Islet precursor cell (in vitro differentiated cells): ENCODE measurements at places on chromosomes 7 and 10.

GRCh38 chr10:87991946-87992345 is 128.5 kb downstream of the PTEN start:
- DNase-seq: no peak

DNA sequence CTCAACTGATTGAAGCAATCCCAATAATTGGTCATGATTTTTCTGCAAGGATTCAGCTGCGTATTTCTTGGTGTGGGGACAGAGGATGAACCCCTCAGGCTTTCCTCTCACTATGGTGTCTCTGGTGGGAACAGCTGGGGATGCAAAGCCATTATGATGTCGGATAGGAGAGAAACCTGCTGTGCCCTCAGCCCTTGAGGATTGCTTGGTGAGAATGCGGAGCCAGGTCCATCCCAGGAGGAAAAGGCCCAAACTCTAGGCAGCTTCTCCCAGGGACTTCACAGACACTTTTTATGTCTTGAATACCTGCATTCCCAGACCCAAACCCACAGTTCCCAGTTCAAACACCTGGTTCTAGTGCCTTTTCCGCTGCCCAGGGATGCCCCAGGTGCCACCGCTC is 302.0 kb downstream of the WDR37 start:
- DNase-seq: no peak

GRCh38 chr10:60521974-60522405 is 132.3 kb upstream of the ANK3 start:
- peak; percentile 65 for DNase-seq

DNA sequence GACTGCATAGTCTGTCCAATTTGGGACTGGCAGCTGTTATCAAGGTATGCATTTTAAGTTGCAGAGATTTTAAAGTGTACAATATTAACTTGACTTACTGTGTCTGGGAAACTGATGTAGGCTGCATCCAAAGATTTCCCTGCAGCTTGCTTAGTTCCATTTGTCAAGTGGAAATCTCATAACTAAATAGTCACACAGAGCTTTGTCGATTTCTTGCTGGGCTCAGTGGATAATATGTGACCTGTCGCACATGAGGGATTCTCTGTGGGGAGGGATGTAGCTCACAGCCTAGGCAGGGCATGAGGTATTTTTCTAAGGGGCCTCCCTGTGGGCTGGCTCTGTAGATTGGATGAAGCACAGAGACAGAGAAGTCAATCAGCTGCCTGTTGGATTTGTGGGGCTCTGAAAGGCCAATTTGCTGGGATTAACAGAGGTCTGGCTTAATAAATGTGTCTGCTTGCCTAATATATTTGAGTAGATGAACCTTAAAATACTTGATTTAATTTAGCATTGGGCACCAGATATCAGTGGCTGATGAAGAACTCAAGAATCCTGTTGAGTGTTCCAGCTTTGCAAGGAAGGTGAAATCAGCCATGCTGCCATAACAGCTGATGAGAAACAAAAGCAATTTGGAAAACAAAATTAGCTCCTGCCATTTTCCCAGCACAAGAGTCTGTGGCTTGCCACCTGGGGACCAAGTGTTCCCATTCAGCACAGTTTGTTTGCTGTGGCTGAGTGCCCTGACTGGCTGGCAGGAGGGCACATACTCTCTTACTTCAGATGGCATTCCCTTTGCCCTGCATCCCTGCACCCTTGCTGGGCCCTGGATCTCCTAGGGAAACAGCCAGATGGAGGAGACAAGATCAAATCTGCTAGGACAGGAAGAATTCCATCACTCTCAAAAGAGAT is 598.5 kb downstream of the SORCS3 start:
- DNase-seq: no peak

DNA sequence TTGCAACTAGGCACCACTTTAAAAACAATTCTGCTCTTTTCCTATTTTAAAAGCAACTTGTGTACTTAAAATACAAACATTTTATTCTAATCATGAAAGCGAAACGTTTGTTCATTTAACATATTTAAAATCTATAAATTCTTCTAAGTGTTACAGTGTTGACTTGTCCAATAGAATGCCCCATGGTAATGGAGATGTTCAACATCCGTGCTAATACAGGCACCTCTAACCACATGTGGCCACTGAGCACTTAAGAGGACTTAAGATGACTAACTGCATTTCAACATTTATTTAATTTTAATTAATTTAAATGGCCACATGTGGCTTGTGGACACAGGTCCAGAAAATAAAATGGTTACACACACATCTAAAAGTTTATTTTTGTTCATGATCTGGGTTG is 115.1 kb downstream of the TPK1 start:
- no peak for DNase-seq

DNA sequence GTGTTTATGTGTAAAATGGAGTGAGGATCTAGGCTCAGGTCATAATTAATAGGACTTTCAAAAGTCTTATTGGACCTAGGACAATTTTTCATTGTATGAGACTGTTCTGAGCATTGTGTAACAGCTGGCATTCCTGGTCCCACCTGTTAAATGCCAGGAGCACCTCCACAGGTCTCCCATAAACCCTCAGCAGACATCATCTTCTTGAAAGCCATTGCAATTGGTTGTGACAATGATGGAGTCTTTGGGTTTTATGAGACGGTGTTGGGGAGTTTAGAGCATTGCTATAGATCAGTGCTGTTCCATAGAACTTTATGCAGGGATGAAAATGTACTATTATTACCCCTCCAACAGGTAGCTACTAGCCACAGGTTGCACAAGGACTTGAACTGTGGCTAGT is 108.9 kb downstream of the ORC5 start:
- DNase-seq: no peak

GRCh38 chr10:75696536-75696935 is 265.1 kb downstream of the LRMDA start:
- no peak for DNase-seq

GRCh38 chr10:73432646-73433537 is 469 bp downstream of the MSS51 start:
- peak; percentile 68 for DNase-seq

GRCh38 chr10:71613261-71613777 is 106.3 kb downstream of the C10orf105 start:
- no peak for DNase-seq

- DNase-seq: peak; percentile 52
Measured at GRCh38 chr10:1559311-1559710, 178.0 kb downstream of the ADARB2 start.

DNA sequence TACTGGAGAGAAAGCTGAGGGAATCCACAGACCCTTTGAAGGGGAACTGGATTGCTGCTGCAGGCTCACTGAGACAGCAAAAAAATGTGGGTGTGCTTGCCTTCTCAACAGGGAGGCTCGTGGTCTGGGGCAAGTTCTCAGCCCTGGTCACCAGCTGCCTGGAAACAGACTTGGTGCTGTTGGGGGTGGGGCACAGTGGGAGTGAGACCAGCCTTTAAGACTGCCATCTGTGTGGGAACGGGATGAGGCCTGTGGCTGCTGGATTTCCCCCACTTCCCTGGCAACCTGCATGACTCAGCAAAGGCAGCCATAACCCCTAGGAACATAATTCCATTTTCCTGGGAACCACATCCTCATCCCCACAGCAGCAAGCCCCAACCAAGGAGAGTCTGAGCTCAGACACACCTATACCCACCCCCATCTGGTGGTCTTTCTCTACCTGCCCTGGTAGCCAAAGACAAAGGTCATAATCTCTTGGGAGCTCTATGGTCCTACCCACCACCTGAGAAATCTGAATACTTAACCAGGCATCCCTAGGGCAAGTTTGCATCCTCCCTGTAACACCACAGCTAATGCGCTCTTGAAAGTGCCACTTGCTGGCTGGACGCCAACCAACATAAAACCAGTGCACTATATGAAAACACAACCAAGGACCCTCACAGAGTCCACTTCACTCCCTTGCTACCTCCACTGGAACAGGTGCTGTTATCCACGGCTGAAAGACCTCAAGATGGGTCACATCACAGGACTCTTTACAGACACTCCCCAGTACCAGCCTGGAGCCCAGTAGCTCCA is 45.0 kb upstream of the TFEC start:
- peak; percentile 56 for DNase-seq

- no peak for DNase-seq
Measured at GRCh38 chr7:92706563-92706962, 116.4 kb upstream of the FAM133B start.

- peak; percentile 22 for DNase-seq
Measured at GRCh38 chr10:92436611-92437010, 137.3 kb downstream of the IDE start.

DNA sequence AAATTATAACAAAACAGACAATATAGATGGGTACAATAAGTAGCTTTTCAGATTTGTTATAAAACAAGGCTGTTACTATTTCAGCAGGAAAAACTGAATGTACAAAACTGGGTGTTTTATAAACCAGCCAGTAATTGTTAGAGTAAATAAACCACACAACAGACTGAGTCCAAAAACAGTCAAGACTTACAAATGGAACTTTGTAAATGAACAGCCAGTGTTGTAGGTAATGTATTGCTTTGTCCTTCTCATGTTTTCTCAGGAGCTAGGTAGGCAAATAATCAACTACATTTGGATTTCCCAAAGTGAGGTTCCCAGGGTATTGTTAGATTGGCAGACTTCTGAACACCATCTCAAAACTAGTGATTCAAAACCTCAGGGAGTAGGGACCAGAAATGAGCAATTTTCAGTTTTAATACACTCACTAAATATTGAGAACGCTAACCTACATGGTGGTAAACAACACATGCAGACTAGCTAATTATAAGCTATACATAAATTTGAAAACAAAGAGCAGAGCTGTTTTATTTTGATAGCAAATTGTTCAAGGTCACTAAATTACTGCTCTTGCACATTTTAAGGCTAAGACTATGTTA is 36.2 kb downstream of the HERPUD2 start:
- DNase-seq: no peak

DNA sequence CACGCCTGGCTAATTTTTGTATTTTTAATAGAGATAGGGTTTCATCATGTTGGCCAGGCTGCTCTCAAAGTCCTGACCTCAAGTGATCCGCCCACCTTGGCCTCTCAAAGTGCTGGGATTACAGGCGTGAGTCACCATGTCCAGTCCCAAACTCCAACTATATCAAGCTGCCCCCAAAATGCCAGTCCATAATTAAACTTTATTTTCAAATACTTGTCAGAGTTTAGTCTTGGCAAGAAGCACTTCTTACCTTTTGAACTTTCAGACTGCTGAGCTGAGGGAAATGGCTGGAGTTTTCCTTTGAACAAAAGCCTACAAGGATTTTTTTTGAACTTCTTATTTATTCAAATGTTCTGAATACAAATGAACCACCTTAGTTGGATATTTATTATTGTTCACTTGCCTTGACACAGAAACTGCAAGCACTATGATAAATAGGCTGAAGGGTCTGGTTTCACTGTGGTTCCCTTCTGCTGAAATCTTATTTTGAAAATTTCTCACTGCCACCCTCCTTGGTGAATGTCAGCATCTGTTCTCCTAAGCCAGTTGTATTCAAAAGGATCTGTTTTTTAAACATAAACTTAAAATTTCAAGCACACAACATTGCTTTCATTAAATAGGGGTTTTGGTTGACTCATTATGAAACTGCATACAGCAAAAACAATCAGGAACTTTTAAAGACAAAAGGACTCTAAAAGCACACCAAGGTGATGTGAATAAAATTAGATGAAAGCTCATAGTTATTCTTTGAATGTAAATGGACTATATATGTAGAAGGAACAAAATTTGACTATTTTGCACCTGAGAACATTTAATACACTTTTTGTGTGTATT is 101.7 kb upstream of the SLC26A5 start:
- no peak for DNase-seq

- DNase-seq: no peak
Measured at GRCh38 chr10:58661336-58661735, 148.7 kb downstream of the BICC1 start.
